NCI-H460 (cell line): ENCODE measurements at places on chromosomes 1 and 21.
A peak's percentile ranks its signal among the peaks of the same experiment; 100 is the strongest.

- DNase-seq: peak; percentile 66
These were observed 1.9 kb downstream of the EEIG2 start for GRCh38 chr1:108561689-108562326.

DNA sequence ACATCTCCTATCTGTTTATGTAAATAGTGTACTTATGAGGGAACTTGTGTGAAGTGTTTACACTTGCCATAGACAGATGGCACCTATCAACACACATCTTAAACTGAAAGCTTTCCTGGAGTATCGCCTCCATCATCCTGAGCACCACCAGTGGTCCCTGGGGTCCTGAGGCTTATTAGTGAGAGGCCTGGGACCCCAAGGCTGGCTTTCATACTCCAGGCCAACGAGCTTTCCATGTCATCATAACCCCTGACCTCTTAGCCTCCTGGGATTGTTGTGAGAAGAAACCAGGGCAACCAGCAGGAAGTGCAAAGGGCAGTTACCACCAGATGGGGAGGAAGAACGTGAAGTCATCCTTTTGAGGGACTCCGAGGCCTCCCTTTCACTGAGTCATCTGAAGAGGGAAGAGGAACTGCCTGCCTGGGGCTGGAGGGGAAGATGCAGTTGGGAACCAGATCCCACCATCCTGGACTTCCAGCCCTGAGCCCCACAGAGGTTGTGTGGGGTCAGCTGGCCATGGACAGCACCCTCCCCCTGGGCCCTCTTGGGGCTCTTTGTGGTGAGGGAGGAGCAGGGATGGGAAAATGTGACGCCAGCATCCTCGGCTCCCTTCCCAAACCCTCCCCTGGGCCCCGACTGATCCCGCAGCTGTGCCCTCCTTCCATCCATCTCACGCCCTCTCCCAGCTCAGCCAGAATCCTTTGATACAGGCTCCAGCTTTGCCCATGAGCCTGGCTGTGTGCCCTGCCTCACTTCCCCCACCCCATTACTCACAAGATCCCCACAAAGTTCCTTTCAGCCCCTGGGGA lies 5.8 kb downstream of the INKA2 start:
- DNase-seq: no peak

GRCh38 chr1:97066860-97067259 lies 345.3 kb downstream of the PTBP2 start:
- no peak for DNase-seq

- DNase-seq: no peak
These were observed 30.6 kb upstream of the SLC6A9 start for GRCh38 chr1:44061857-44062256.
